Activated naive CD4-positive, alpha-beta T cell treated with anti-CD3 and anti-CD28 coated beads for 36 hours (primary cell): ENCODE measurements at places on chromosomes 7 and 10.
A peak's percentile ranks its signal among the peaks of the same experiment; 100 is the strongest.

GRCh38 chr7:55498142-55498541 is 74.2 kb downstream of the VOPP1 start:
- DNase-seq: no peak

DNA sequence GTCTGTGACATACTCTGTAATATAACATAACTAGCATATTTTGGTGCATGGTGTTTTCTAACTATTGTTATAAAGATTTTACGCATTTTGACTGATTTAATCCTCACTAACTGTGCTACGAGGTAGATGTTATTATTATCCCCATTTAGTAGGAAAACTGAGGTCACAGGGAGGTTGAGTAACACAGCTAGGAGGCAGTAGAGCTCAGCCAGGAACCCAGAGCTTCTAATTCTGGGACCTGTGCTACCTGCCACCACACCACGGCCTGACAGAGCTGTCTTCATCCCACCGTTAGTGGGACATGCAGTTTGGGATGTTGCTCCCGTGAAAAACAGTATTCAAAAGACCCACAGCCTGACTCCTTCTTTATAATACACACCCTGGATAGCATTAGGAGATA is 962.5 kb downstream of the CNTNAP2 start:
- no peak for DNase-seq

GRCh38 chr7:45182856-45183710 is 25.5 kb downstream of the RAMP3 start:
- peak; percentile 0 for DNase-seq

- DNase-seq: no peak
Measured at GRCh38 chr10:14253711-14254110, 77.0 kb downstream of the FRMD4A start.

- DNase-seq: no peak
Measured at GRCh38 chr10:58488921-58489320, 23.8 kb upstream of the BICC1 start.

DNA sequence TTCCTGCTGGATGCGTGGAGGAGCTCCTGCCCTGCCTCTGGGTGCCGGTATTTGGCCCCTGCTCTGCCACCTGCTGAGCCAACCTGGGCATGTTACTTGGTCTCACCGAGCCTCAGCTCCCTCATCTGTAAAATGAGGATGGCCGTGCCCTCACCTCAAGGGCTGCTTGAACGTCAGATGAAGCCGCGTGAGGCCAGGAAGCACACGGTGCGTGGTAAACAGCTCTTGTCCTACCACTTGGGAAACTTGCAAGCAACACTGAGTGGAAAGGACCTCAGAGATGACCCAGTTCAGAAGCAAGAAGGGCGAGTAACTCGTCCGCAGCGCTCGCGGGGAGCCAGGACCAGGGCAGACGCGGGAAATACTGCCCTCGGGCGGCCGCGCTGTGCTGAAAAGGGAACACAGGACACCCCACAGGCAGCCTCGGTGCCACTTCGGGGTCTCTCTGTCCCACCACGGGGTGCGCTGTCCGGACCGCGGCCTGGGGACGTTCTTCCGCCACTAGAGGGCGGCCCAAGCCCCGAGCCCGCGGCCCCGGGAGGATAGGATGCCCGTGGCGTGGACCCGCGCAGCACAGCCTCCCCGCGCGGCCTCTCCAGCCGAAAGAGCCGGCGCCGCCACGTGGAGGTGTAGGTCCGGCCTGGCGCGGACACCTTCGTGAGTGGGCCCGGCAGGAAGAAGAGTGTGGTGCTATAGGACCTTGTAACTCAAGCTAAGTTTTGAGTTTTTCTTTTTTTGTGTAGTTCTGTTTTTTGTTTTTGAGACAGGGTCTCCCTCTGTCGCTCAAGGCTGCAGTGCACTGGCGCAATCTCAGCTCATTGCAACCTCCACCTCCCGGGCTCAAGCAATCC is 94.1 kb downstream of the PRKAG2 start:
- peak; percentile 77 for DNase-seq

DNA sequence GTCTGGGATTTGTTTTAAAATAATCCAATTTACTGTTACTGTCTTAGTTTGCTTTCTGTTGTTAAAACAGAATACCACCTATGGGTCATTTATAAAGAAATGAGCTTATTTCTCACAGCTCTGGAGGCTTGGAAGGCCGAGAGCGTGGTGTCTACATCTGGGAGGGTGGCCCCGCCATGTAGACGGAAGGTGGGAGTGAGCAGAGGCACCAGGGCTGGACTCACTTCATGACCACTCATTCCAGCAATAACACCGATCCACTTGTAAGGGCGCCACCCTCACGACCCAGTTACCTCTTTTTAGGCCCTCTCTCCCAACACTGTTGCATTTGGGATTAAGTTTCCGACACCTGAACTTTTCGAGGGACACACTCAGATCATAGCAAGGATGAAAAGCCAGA is 36.2 kb upstream of the CFAP46 start:
- no peak for DNase-seq

DNA sequence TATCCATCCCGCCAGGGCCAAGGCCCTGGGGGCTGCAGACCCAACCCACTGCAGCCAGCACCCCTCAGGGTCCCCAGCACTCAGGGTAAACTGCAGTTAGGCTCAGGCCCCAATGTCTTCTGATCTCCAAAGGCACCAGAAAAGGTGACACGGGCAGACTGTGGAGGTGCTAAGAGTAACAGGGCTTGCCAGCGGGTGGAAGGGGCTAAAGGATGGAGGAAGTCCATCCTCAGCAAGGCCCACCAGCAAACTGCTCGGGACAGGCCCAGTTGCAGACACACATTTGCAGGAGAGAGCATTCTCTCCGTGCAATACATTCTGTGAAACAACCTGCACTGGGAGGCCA is 95.6 kb upstream of the DDC start:
- DNase-seq: no peak

GRCh38 chr7:133703547-133703946 is 423.6 kb upstream of the LRGUK start:
- DNase-seq: no peak

GRCh38 chr10:62185919-62186692 is 82.5 kb downstream of the RTKN2 start:
- peak; percentile 56 for DNase-seq

- DNase-seq: peak; percentile 60
Measured at GRCh38 chr7:144821067-144821466, 14.8 kb downstream of the TPK1 start.

DNA sequence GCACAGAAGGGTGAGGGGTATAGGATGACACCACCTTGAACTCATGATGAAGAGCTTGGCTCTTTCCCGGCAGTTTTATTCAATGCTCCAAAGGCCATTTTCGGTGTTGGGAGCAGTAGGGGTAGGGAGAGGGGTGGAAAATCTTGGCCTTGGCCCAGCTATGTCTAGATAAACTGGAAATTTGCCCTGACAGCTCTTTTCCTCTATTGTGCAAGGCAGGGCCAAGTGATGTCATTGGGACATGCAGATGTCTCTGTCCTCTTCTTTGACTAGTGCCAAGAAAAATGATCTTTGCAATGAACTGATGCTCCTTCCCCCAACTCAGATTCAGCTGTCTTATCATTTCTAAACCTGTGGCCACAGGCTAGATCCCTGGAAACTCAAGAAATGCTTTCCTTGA is 27.7 kb upstream of the PRKCQ start:
- DNase-seq: no peak

- no peak for DNase-seq
Measured at GRCh38 chr10:59177031-59177797, 771 bp downstream of the PHYHIPL start.

- DNase-seq: no peak
Measured at GRCh38 chr10:29955329-29955935, 104.0 kb downstream of the JCAD start.

- no peak for DNase-seq
Measured at GRCh38 chr7:158559356-158559755, 28.3 kb downstream of the PTPRN2 start.
